ENCODE measurements at places on chromosomes 5 and 9. TPM values are rescaled to one million over a fixed set of nuclear protein-coding genes. Genes with fewer than 3 reads are reported as not detected.

The PCDHGA4 gene
- polyA plus RNA-seq = 3.0 TPM

DNA sequence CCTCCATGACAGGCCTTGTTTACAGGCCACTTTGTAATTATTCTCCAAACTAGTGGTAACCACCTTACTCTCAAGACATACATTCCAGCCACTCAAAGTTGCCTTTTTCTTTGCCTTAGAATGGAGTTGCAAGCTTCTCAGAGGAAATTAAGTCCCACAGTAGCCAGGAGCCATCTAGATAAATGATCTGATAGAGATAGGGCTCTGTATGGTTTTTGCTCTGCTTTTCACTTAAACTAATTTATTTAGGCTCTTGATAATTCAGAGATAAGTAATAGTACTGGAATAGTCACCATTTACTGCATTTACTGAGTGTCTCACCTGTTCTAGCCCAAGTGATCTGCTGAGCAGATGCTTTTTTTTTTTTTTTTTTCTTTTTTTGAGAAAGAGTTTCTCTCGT, 7.5 kb downstream of the LARP1 start:
- DNase-seq = no peak

- DNase-seq = peak; percentile 62
Measured at GRCh38 chr9:83981126-83981871, 694 bp downstream of the RMI1 start.

The JAK2 gene
- polyA plus RNA-seq = 14.4 TPM

DNA sequence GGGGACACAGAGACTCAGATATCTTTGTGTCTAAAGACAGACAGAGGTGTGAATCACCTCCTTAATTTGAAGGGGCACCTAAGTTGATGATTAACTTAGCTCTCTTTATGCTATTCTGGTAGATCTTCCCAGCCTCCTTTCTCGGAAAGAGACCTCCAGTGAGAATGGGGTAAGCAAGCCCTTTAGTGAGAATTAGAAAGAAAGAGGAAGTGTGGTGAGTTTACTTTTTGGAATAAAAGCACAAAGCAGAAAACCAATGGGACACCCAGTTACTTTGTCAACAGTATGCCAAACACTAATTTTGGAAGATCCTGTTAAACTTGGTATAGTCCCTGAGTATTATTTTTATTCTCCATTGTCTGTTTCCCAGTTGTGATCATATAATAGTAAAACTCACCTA, 302.8 kb upstream of the RASA1 start:
- DNase-seq = no peak

The FGF10 gene
- 8.4 TPM for polyA plus RNA-seq

DNA sequence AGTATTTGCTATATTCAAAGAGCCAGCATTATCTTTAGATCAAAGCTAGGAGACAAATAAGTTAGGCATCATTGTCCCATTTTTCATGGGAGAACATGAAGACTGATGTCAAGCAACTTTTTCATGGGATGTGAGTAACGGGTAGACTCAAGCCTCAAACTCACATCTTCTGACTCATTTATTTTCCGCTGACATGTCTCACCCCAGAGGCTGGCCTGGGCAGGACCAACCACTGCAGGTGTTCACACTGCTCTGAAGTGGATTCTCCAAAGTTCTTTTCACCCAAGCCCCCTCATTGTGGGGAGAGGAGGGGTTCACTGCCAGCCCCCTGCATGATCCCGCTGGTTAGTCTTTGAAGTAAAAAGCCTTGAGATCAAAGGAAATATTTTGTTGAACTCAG, 34.9 kb upstream of the BASP1 start:
- DNase-seq = no peak

DNA sequence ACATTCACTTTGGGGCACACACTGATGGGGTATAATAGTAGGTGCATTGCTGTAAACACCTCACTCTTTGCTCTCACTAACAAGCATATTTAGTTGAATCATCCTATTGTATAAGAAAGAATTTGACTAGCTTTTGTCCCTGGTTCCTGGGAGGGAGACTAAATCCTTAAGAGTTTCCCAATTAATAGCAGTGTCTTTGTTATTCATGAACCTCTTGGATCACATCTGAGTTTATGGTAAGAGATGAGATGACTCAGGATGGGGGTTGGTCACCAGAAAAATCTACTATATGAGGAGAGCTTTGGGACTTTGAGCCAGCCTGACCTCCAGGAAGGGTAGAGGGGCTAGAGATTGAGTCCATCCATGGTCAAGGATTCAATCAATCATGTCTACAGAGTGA, 56.8 kb downstream of the PUM3 start:
- no peak for DNase-seq

- DNase-seq = no peak
Measured at GRCh38 chr9:113899205-113899604, 23.1 kb downstream of the ZNF618 start.

The C5orf24 gene
- polyA plus RNA-seq = 106 TPM

The SOX30 gene
- polyA plus RNA-seq = 0.64 TPM

GRCh38 chr5:149811453-149811852, 81.3 kb downstream of the PPARGC1B start:
- no peak for DNase-seq

DNA sequence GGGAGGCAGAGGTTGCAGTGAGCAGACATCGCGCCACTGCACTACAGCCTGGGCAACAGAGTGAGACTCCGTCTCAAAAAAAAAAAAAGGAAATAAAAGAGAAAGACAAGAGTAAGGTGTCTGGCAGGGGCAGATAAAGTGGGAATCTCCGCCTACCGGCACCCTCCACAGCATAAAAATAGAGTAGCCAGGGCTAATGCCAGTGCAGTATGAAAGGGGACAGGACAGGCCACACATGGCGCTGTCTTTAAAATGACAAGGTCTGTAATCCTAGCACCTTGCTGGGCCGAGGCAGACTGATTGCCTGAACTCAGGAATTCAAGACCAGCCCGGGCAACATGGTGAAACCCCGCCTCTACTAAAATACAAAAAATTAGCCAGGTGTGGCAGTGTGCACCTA, 7.8 kb downstream of the BICD2 start:
- no peak for DNase-seq

GRCh38 chr5:39785410-39785809, 360.6 kb upstream of the DAB2 start:
- no peak for DNase-seq

Data from renal pelvis (tissue), 12 donors.